ENCODE measurements at places on chromosomes 1 and 21.

GRCh38 chr1:11350265-11350664 is 77.3 kb downstream of the UBIAD1 start:
- no peak for DNase-seq

- no peak for DNase-seq
Observed at GRCh38 chr1:12202577-12202976, 27.3 kb upstream of the VPS13D start.

- no peak for DNase-seq
Observed at GRCh38 chr21:42040411-42041180, 30.4 kb upstream of the ZBTB21 start.

DNA sequence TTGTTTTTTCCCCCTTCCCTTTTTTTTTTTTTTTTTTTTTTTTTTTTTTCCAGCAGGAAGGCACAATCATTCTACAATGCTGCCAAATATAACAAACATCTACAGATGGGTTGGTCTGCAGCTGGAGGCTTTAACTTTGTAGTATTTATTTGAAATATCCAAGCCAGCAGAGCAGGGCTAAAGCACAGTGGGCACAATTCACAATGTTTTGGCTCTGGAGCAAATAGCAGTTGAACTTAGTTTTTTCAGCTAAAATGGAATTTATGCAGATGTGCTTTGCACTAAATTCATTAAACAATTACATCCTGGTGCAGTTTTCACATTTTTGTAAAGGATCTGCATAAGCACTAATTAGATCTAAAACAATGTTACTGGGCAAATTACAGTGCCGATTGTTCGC is 39.8 kb upstream of the ZBTB18 start:
- no peak for DNase-seq

DNA sequence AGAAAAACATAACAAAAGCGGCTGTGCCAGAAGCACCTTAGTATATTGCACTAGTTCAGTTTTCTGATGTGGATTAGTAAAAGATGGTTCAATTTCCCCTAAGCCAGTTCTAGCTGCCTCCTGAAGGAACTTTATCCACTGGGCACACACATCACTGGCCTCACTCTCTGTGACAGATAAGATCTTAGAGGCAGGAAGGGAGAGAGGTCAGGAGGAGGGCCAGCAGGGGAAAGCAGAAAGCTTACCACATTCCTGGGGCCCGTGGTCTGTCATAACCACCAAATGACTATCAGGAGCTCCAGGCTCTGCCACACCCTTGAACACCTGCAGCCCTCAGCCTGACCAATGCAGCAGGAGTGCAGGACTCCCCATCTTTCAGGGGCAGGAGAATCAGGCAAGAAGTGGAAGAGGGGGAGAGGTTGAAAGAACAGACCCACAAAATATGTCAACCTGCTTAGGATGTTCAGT is 37.8 kb downstream of the LRRC71 start:
- no peak for DNase-seq

DNA sequence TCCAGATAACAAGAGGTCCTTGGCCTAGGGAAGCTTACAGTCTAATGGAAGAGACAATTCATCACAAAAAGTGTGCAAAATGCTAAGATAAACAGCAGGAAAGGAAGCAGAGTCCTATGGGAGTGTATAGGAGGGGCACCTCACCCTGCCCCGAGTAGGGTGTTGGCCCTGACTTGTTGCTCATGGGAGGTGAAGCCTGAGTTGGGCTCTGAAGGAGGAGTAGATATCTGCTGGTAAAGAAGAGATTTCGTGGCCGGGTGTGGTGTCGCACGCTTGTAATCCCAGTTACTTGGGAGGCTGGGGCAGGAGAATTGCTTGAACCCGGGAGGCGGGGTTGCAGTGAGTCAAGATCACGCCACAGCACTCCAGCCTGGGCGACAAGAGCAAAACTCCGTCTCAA is 18.6 kb upstream of the GPR37L1 start:
- DNase-seq = no peak

- DNase-seq = no peak
Observed at GRCh38 chr1:29674627-29675326, 438.5 kb downstream of the PTPRU start.
